Muscle of leg (tissue), 16 donors: ENCODE measurements at places on chromosomes 6 and 20. TPM values are rescaled to one million over a fixed set of nuclear protein-coding genes. Genes with fewer than 3 reads are reported as not detected.
A peak's percentile ranks its signal among the peaks of the same experiment; 100 is the strongest.

HNF4A gene
- polyA plus RNA-seq, result 0.11 TPM

GRCh38 chr6:329888-330691, 37.8 kb downstream of the DUSP22 start:
- no peaks in the 10 kb centered on the region for H3K27me3 ChIP-seq
- peak; percentile 68 for DNase-seq
- H3K4me1 ChIP-seq, result peaks cover 12% of the 10 kb centered on the region
- no peak overlapping the region for H3K4me3 ChIP-seq

- no peak overlapping the region for H3K4me3 ChIP-seq
- H3K27ac ChIP-seq, result no peak overlapping the region
- peaks cover 7% of the 10 kb centered on the region for H3K27me3 ChIP-seq
Observed at GRCh38 chr6:31299511-31299910, 27.6 kb upstream of the HLA-C start.

- no peak overlapping the region for H3K27ac ChIP-seq
- no peaks in the 10 kb centered on the region for H3K27me3 ChIP-seq
- H3K4me1 ChIP-seq, result no peaks in the 10 kb centered on the region
- H3K36me3 ChIP-seq, result peaks cover 15% of the 10 kb centered on the region
- DNase-seq, result peak; percentile 63
Observed at GRCh38 chr6:160139420-160139851, 17.8 kb downstream of the SLC22A1 start.

GRCh38 chr20:4169360-4170190, 154.2 kb upstream of the RNF24 start:
- peaks cover 46% of the 10 kb centered on the region for H3K4me1 ChIP-seq
- H3K27ac ChIP-seq, result no peak overlapping the region
- H3K4me3 ChIP-seq, result no peak overlapping the region
- H3K27me3 ChIP-seq, result no peaks in the 10 kb centered on the region
- H3K36me3 ChIP-seq, result no peaks in the 10 kb centered on the region
- no peak for DNase-seq

MEI4 gene
- 0.03 TPM for polyA plus RNA-seq

KIF25 gene
- polyA plus RNA-seq, result 0.95 TPM

DNA sequence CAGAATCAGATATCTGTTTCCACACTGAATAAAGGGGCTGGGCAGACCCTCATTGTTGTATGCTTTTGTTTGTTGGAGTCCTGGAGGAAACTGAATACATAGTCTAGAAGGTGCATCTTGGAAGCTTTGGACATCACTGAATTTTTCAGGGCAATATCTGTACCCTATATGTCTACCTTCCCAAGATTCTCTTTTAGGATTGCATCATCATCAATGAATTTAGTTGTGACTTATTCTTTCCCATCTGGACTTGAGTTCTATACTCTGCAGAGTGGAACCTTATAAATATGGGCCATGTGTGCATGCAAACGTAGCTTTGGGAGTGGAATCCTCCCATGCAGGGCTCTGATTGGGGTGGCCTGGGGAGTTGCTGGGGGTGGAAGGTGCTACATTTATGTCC, 60.7 kb upstream of the PROKR2 start:
- H3K4me1 ChIP-seq, result no peaks in the 10 kb centered on the region
- no peak overlapping the region for H3K27ac ChIP-seq
- no peaks in the 10 kb centered on the region for H3K36me3 ChIP-seq
- H3K4me3 ChIP-seq, result no peak overlapping the region

- no peaks in the 10 kb centered on the region for H3K36me3 ChIP-seq
- peak; percentile 48 for DNase-seq
- no peak overlapping the region for H3K4me3 ChIP-seq
Observed at GRCh38 chr6:106749609-106750008, 120.2 kb downstream of the QRSL1 start.

PHF20 gene
- 24.8 TPM for polyA plus RNA-seq

ELOVL2 gene
- 2.1 TPM for polyA plus RNA-seq

MAPK13 gene
- polyA plus RNA-seq, result 9.9 TPM

DNA sequence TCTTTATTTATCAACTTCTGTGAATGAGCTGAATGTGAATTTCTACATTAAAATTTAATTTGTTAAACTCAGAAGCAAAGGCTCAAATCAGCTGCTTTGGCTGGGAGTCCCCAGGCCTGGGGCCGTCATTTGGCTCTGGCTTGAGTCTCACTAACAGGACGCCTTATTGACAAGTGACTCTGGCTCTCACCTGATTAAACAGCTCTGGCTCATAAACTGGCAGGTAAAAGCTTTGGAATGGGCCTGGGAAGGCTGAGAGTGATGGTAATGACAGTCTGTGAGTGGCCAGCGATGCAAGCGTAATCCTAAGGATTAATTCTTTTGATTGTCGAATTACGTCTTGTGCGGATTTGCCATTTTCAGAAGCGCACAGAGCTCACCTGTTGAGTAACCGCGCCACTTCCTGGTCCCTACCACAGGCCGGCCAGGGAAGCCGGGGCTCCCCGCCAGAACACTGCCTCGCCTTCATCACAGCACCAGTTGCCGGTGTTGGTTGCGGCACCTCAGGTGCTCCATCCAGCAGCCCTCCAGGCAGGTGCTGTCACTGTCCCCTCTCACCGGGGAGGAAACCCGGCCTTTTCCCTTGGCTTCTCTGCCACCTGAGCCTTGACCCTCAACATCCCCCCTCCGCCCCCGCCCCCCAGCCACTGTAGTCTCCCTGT, 110.7 kb downstream of the ZDHHC14 start:
- DNase-seq, result no peak
- no peak overlapping the region for H3K27ac ChIP-seq
- no peaks in the 10 kb centered on the region for H3K36me3 ChIP-seq
- no peaks in the 10 kb centered on the region for H3K4me1 ChIP-seq

DNA sequence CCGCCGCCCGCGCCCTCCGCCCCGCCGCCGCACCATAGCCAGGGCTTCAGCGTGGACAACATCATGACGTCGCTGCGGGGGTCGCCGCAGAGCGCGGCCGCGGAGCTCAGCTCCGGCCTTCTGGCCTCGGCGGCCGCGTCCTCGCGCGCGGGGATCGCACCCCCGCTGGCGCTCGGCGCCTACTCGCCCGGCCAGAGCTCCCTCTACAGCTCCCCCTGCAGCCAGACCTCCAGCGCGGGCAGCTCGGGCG, 1.5 kb downstream of the FOXC1 start:
- H3K4me1 ChIP-seq, result peaks cover 38% of the 10 kb centered on the region
- no peak overlapping the region for H3K27ac ChIP-seq
- H3K27me3 ChIP-seq, result peaks cover 79% of the 10 kb centered on the region
- no peak for DNase-seq
- no peak overlapping the region for H3K4me3 ChIP-seq

GRCh38 chr20:32291166-32291565, 13.7 kb downstream of the KIF3B start:
- no peak overlapping the region for H3K4me3 ChIP-seq
- H3K27ac ChIP-seq, result no peak overlapping the region
- H3K4me1 ChIP-seq, result no peaks in the 10 kb centered on the region
- DNase-seq, result no peak
- no peaks in the 10 kb centered on the region for H3K27me3 ChIP-seq

GRCh38 chr20:35506872-35507638, 22.4 kb downstream of the C20orf173 start:
- no peaks in the 10 kb centered on the region for H3K27me3 ChIP-seq
- no peak for DNase-seq
- H3K4me1 ChIP-seq, result peaks cover 15% of the 10 kb centered on the region
- H3K27ac ChIP-seq, result no peak overlapping the region

DNA sequence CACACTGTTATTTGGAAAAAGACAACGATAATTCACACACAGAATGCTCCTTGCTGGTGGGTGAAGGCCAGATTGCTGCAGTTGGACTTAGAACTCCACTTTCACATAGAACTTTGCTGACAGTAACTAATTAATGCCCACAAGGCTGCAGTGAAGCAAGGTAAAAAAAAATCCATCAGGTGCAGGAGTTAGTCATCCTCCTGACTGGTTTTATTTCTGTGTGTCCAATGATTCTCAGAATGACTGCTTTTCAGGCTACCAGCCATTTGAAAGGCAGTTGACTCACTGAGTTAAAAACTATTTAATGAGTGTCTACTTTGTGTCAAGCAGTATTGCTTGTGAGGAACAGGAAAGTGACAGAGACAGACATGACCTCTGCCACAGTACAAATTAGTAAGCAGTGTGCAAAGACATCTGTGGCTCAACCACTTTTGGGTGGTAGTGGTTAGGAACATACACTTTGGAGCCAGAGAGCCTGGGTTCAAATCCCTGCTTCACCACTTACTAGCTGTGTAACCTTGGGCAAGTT, 41.9 kb downstream of the ELOVL5 start:
- no peak for DNase-seq
- H3K36me3 ChIP-seq, result no peaks in the 10 kb centered on the region
- H3K27ac ChIP-seq, result no peak overlapping the region
- H3K4me1 ChIP-seq, result peaks cover 11% of the 10 kb centered on the region
- H3K4me3 ChIP-seq, result no peak overlapping the region
- H3K27me3 ChIP-seq, result no peaks in the 10 kb centered on the region

DNA sequence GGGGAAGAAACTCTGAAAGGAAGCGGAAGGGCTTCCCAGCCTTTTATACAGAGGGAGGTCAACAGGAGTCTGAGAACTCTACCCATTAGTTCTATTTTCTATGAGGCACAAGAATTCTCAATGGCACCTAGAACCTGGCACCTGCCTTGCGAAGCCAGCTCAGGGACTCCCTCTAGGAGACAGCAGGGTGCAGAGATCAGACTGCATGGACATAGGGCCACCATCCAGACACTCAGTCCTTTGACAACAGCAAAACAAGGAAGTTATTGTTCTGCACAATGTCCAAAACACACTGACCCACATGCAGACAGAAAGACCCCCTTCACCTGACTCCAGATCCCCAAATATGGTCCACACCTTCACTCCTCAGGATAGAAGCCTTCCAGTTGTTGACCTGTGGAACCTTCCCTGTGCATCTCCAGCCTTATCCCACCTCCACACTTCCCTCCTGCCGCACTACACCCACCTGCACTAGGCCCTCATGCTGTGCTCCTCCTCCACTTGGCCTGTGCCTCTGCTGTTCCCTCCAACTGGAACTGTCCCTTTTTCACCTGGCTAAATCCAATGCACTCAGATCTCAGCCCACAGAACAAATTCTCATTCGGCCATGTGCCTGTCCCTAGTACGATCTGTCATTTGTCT, 27.8 kb downstream of the ACSS1 start:
- no peak for DNase-seq
- H3K4me1 ChIP-seq, result peaks cover 26% of the 10 kb centered on the region
- H3K4me3 ChIP-seq, result no peak overlapping the region
- no peak overlapping the region for H3K27ac ChIP-seq
- H3K36me3 ChIP-seq, result peaks cover 16% of the 10 kb centered on the region

SLC2A10 gene
- 15.8 TPM for polyA plus RNA-seq

DNA sequence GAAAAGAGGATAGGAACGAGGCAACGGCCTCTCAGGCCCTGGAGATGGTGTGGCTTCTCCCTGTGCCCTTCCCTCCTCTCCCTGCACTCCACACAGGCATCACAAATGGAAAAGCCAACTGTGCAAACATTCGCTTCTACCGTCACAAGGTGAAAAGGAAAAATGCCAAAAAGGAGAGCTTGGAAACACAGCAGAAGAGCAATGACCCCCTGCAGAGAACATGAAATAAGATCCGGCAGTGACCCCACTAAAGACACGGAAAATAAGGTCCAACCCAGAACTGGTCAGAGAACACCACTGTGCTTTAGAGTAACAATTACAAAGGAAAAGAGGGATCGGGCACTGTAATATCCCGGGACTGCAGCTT, 63.0 kb downstream of the SLC22A23 start:
- H3K27me3 ChIP-seq, result no peaks in the 10 kb centered on the region
- no peak for DNase-seq
- H3K4me1 ChIP-seq, result peaks cover 21% of the 10 kb centered on the region
- no peak overlapping the region for H3K27ac ChIP-seq
- H3K4me3 ChIP-seq, result no peak overlapping the region

GRCh38 chr6:109644131-109644530, 46.9 kb downstream of the AK9 start:
- no peak overlapping the region for H3K4me3 ChIP-seq
- no peaks in the 10 kb centered on the region for H3K36me3 ChIP-seq
- H3K27ac ChIP-seq, result no peak overlapping the region
- no peak for DNase-seq
- no peaks in the 10 kb centered on the region for H3K27me3 ChIP-seq

DNA sequence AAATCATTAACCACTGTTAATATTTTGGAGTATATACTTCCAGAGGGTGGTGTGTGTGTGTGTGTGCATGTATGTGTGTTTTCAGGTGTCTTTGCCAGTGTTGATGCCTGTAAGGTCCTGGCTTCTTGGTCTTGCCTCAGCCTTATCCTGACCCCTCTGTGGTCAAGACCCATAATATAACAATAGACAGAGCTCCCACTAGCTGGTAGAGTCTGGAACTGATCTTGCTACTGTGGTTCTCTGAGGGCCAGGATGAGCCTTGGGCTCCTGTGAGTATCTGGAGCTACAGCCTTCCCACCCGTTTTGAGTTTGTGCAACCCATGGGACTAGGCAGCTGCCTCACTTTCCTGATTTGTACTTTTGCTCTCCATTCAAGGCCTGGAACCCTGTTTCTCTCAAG, 191.0 kb downstream of the IBTK start:
- H3K36me3 ChIP-seq, result no peaks in the 10 kb centered on the region
- no peak overlapping the region for H3K4me3 ChIP-seq
- no peaks in the 10 kb centered on the region for H3K27me3 ChIP-seq

GUCA1A gene
- polyA plus RNA-seq, result 0.16 TPM

DNA sequence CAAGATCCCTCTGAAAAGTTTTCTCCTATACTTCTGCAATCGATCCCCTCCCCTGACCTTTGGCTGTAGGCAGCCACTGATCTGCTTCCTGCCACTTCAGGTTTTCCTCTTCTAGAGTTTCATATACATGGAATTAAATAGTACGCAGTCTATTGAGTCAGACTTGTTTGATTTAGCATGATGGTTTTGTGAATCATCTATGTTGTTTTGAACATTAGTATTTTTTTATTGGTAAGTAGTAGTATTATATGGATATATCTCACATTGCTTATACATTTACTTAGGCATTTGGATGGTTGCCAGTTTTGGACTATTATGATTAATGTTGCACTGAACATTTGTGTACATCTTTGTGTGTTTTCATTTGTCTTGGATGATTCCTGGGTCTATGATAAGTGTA, 518.0 kb downstream of the CD109 start:
- H3K27me3 ChIP-seq, result no peaks in the 10 kb centered on the region
- no peak overlapping the region for H3K4me3 ChIP-seq
- no peak overlapping the region for H3K27ac ChIP-seq
- DNase-seq, result no peak
- H3K36me3 ChIP-seq, result no peaks in the 10 kb centered on the region

DNA sequence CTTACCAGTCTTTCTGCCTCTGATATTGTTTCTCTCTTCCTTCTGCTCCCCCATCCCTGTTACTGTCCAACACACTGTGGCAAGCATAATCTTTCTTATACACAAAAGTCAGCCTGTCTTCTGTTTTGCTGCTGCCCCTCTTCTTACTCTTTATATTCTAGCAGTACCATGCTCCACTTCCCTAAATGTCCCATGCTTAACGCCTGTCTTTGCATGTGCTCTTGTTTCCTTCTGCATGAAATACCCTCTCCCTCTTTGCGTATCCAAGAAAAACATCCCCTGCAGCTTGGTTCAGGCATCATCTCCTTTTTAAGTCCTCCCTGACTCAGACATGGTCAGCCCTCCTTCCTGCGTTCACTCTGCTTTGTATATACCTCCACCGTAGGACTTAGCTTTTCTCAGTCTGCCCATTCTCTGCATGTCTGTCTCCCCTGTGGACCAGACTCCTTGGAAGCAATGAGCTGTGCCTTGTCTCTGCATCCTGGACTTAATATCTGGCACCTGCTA, 103.9 kb downstream of the CTNNBL1 start:
- H3K4me3 ChIP-seq, result no peak overlapping the region
- no peak overlapping the region for H3K27ac ChIP-seq
- no peak for DNase-seq
- H3K4me1 ChIP-seq, result no peaks in the 10 kb centered on the region

- H3K36me3 ChIP-seq, result peaks cover 11% of the 10 kb centered on the region
- H3K27ac ChIP-seq, result no peak overlapping the region
- no peaks in the 10 kb centered on the region for H3K27me3 ChIP-seq
- peaks cover 14% of the 10 kb centered on the region for H3K4me1 ChIP-seq
- no peak overlapping the region for H3K4me3 ChIP-seq
- DNase-seq, result no peak
Observed at GRCh38 chr6:111650049-111650448, 44.4 kb upstream of the TRAF3IP2 start.
